ENCODE measurements at places on chromosomes 4 and X. TPM values are rescaled to one million over a fixed set of nuclear protein-coding genes. Genes with fewer than 3 reads are reported as not detected.
A peak's percentile ranks its signal among the peaks of the same experiment; 100 is the strongest.

- no peaks in the 10 kb centered on the region for H3K36me3 ChIP-seq
- no peaks in the 10 kb centered on the region for H3K4me1 ChIP-seq
- no peak overlapping the region for H3K27ac ChIP-seq
- no peaks in the 10 kb centered on the region for H3K27me3 ChIP-seq
- DNase-seq, result no peak
- H3K4me3 ChIP-seq, result no peak overlapping the region
Observed at GRCh38 chr4:111676533-111676932, 468.7 kb upstream of the FAM241A start.

GRCh38 chr4:51870441-51871188 lies 27.7 kb downstream of the DCUN1D4 start:
- H3K27me3 ChIP-seq, result no peaks in the 10 kb centered on the region
- DNase-seq, result no peak
- H3K36me3 ChIP-seq, result peaks cover 38% of the 10 kb centered on the region
- H3K27ac ChIP-seq, result no peak overlapping the region

GRCh38 chr4:39950861-39951481 lies 26.7 kb downstream of the PDS5A start:
- H3K36me3 ChIP-seq, result no peaks in the 10 kb centered on the region
- DNase-seq, result no peak
- H3K27ac ChIP-seq, result peak overlapping the region; percentile 38
- H3K4me3 ChIP-seq, result no peak overlapping the region
- H3K4me1 ChIP-seq, result peaks cover 36% of the 10 kb centered on the region

DNA sequence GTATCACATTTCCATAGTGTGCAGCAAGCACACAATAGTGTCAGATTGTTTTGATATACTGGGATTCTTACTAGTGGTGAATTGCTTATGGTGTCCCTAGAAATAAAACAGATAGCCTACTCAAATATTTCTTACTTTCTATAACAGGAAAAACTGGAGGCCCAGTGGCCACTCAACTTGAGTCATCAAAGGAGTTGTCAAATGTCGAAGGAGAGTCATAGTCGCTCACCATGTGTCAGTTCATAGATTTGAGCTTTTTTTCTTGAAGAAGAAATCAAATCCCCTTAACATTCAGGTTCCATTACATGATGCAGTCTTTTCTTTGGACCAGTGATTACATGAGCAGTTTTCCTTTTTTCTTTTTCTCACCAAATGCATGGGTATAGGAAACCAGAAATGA lies 1271.0 kb downstream of the RAPGEF2 start:
- H3K27ac ChIP-seq, result no peak overlapping the region
- no peaks in the 10 kb centered on the region for H3K4me1 ChIP-seq
- H3K4me3 ChIP-seq, result no peak overlapping the region
- H3K36me3 ChIP-seq, result no peaks in the 10 kb centered on the region
- no peaks in the 10 kb centered on the region for H3K27me3 ChIP-seq

DNA sequence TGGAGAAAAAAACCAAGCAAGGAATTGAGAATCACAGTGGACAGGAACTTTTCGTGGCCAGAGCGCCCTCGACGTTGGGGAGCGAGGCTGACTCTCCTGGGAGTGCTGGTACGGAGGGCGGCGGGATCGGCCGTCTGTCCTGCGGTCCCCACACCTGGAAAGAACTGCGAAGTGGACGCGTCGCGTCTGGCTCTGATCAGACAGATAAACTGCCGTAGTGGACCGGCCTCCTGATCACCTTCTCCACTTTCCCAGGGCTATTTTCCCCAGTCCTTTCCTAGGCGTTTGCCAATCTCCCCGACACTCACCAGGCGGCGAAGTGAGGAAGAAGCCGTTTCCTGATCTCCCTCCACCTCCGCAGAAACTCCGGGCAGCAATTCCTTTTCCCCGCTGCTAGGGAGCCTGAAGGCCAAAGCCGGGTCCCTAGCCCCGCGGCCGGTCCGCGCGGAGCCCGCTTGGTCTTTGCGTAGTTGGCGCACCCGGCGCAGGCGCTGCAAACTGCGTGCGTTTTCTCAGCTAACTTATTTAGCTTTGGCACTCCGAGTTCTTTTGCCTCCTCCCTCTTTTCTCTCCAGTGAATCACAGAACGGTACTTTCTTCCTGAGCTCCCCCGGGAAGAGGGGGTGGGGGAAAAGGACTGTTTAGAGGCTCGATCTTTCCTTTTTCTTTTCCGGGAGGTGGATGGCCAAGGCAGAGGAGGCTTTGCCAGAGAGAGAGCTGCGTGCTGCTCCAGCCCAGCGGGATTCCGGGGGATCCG lies at the start of gene ARSJ:
ARSJ (minus strand) TSS at position 500 of the 757 bp plus-strand sequence. CDS start 813 bp downstream, outside the sequence.
- peak within 1 kb of the TSS; percentile 39 for H3K4me3 ChIP-seq
- no peak within 1 kb of the TSS for H3K27ac ChIP-seq
- H3K36me3 ChIP-seq, result no peaks in the 10 kb centered on the region
- no peak for DNase-seq
- peaks cover 16% of the 10 kb centered on the region for H3K4me1 ChIP-seq

GSX2 gene
- not detected for polyA plus RNA-seq

SORCS2 gene
- polyA plus RNA-seq, result not detected
